ENCODE measurements at places on chromosomes 13 and 19.

DNA sequence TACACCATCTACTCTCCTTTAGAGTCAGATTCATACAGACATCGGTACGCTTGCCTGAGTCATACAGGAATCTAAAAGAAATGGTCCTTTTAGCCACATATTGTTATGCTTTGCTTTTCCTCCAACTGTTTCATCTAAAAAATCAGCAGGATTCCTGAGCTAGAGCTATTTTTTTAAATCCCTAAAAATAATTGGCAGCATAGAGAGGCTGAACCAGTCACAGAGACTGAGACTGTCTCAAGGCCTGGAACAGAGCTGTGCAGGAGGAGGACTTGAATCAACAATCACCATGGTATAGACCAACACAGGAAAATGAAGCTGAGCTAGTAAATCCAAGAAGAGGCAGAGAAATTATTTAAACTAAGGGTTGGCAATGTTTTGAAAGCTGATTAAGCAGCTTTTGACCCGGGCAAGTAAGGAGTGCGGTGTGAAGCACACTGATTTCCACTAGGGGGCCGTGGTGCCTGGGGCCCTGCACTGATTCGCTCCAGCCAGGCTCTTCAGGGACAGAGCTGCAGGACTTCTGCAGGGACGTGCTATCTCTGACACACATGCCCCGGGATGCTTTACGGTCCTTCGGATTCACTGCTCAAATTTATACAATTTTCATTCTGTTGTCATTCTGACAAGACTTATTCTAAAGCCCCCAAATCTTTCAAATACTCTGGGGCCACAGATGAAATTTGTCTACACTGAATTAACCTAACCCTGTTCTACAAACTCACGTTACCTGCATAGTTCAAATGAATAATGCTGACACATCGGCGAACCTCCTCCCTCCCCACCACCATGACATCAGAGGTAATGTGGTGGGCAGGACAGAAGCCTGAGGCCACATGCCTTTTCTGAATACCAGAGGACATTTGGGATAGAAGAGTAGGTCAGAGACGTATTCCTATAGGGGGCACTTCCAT is 87.6 kb upstream of the SLC15A1 start:
- peak; percentile 34 for DNase-seq
- no peaks in the 10 kb centered on the region for H3K4me1 ChIP-seq
- no peak overlapping the region for H3K27ac ChIP-seq
- H3K4me3 ChIP-seq: no peak overlapping the region
- H3K36me3 ChIP-seq: no peaks in the 10 kb centered on the region
- peaks cover 12% of the 10 kb centered on the region for H3K27me3 ChIP-seq

DNA sequence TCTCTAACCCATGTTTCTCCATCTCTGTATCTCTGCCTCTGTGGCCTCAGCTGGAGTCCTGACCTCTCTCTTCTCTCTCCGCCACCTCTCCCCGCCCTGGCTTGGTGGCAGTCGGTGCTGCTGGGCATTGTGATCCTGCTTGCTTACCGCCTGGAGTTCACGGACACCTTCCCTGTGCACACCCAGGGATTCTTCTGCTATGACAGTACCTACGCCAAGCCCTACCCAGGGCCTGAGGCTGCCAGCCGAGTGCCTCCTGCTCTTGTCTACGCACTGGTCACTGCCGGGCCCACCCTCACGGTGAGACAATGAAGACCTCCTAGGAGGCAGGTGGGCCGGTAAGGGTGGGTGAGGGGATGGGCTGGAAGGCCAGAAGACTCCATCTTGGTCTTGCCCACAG is 4.2 kb downstream of the PLPPR2 start:
- DNase-seq: no peak
- H3K4me3 ChIP-seq: no peak overlapping the region
- H3K27ac ChIP-seq: no peak overlapping the region
- H3K4me1 ChIP-seq: no peaks in the 10 kb centered on the region
- H3K36me3 ChIP-seq: no peaks in the 10 kb centered on the region

GRCh38 chr13:98350746-98351330 is 173.8 kb upstream of the RNF113B start:
- H3K27ac ChIP-seq: no peak overlapping the region
- H3K36me3 ChIP-seq: no peaks in the 10 kb centered on the region
- no peak for DNase-seq

DNA sequence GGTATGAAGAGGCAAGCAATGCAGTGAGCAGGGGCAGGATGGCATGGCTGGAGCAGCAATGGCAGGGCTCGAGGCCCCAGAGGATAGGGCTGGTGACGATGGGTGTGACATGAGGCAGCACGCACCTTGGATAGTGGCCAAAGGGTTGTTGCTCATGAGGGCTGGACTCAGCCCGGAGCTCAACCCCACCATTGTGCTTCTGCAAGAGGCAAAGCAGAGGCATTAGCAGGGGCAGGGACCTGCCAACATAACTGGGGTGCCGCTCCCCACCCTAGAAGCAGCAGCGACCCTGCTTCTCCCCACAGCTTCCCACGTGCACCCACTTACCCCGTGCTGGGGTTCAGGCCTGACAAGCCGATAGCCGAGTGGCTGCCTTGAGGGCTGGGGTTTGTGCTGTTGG is 15.8 kb downstream of the ZNF574 start:
- H3K36me3 ChIP-seq: peaks cover 8% of the 10 kb centered on the region
- no peak overlapping the region for H3K4me3 ChIP-seq
- no peaks in the 10 kb centered on the region for H3K4me1 ChIP-seq
- no peaks in the 10 kb centered on the region for H3K27me3 ChIP-seq
- peak overlapping the region; percentile 69 for H3K27ac ChIP-seq
- peak; percentile 25 for DNase-seq

- H3K4me3 ChIP-seq: no peak overlapping the region
- H3K4me1 ChIP-seq: no peaks in the 10 kb centered on the region
- H3K27ac ChIP-seq: no peak overlapping the region
- DNase-seq: no peak
- no peaks in the 10 kb centered on the region for H3K27me3 ChIP-seq
These were observed 722.9 kb downstream of the SLITRK6 start for GRCh38 chr13:85076343-85076742.

DNA sequence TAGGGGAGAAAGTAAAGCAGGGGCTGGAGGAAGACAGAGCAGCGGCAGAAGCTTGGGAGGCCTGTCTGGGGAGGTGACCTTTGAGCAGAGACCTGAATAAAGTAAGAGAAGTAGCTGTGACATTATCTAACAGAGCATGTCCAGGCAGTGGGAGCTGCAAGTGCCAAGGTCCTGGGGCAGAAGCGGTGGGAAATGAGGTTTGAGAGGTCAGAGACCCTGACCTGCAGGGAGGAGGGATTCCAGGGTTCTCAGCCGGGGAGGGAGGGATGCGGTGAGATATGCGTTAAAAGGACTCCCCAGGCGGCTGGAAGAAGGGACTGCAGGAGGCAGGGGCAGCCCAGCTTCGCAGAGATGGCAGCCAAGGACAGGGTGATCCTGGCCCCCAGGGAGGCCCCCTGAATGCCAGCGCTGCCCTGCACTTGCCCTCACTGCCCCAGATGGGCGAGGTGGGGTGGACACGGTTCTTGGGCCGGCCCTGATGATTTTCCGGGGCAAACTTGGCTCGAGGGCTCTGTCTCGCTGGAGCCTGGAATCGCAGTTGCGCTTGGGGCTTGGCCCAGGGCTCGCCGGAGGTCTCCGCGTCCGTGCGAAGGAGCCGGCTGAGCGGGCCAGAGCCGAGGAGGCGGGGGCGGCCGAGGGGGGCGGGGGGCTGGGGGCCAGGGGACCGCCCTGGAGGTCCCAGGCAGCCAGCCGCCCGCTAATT is 3.2 kb downstream of the CRLF1 start:
- no peaks in the 10 kb centered on the region for H3K4me1 ChIP-seq
- peaks cover 27% of the 10 kb centered on the region for H3K27me3 ChIP-seq
- H3K27ac ChIP-seq: no peak overlapping the region
- peak overlapping the region; percentile 20 for H3K4me3 ChIP-seq
- peak; percentile 57 for DNase-seq

DNA sequence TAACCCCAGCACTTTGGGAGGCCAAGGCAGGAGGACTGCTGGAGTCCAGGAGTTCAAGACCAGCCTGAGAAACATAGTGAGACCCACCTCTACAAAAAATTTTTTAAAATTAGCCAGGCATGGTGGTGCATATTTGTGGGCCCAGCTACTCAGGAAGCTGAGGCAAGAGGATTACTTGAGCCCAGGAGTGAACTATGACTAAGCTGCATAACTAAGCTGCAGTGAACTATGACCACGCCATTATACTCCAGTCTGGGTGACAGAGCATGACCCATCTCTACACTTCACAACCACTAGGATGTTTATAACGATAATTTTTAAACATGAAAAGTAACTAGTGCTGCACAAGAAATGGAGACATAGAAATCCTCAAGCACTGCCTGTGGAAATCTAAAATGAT is 352.7 kb upstream of the SGCG start:
- H3K27ac ChIP-seq: no peak overlapping the region
- no peaks in the 10 kb centered on the region for H3K27me3 ChIP-seq
- no peak for DNase-seq
- no peaks in the 10 kb centered on the region for H3K36me3 ChIP-seq
- no peak overlapping the region for H3K4me3 ChIP-seq

- peaks cover 15% of the 10 kb centered on the region for H3K27me3 ChIP-seq
- H3K36me3 ChIP-seq: no peaks in the 10 kb centered on the region
- DNase-seq: no peak
- no peak overlapping the region for H3K27ac ChIP-seq
These were observed 462.9 kb downstream of the ITGBL1 start for GRCh38 chr13:101915331-101915730.
